ENCODE measurements at places on chromosomes 6 and 20. TPM values are rescaled to one million over a fixed set of nuclear protein-coding genes. Genes with fewer than 3 reads are reported as not detected.

- DNase-seq = no peak
These were observed 26.2 kb downstream of the DEFB114 start for GRCh38 chr6:49937811-49938210.

- no peak for DNase-seq
These were observed 1.2 kb upstream of the RBM38 start for GRCh38 chr20:57389695-57390603.

DNA sequence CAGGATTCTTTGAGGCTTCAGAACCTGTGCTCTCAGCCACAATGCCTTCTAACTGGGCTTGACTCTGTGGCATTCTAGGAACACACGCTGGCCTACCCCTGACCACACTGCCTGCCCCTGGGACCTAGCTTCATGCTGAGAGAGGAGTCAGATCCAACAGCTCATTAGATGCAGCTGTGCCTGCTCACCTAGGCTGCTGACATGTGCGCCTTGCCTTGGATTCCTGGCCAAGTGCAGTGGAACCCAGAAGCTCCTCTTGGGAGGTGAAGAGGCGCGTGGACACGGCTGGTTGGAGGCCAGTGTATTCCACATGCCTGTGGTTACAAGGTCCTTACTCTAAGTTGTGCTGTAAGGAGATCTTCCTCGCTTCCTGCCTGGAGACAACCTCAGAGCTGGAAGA lies 24.7 kb upstream of the KCNK16 start:
- DNase-seq = no peak

DNA sequence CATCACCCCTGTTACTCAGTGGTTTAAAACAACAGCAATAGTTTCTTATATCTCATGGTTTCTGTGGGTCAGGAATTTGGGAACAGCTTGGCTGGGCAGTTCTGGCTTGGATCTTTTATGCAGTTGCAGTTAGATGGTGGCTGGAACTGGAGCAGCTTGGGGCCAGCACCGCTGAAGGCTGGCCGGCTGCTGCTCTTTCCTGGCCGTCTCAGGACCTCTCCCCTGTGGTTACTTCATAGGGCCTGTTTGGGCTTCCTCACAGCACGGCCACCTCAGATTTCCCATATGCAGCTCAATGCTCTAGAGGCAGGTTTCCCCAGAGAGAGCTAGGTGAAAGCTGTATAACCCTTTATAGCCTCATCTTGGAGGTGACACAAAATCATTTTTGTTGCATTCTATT lies 15.6 kb downstream of the PKIG start:
- DNase-seq = no peak

- DNase-seq = no peak
These were observed 68.5 kb upstream of the SRSF6 start for GRCh38 chr20:43389211-43389610.

DNA sequence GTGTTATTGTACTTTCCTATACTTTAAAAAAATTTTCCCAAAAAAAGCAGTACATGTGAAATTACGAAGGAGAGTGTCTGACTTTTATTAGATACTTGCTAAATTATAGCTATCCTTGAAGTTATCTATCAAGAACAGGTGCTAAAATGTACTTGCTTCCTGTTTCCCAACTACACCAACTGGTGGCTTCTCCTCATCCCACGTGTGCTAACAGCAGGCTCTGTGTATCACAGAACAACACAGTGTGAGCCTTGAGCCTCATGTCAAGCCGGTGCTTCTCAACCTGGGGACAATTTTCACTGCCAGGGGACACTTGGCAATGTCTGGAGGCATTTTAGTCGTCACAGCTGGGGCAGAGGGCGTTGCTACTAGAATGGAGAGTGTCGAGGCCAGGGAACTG lies 36.2 kb upstream of the CDYL start:
- DNase-seq = no peak

- DNase-seq = no peak
These were observed 154.3 kb downstream of the NFATC2 start for GRCh38 chr20:51388227-51388626.

DNA sequence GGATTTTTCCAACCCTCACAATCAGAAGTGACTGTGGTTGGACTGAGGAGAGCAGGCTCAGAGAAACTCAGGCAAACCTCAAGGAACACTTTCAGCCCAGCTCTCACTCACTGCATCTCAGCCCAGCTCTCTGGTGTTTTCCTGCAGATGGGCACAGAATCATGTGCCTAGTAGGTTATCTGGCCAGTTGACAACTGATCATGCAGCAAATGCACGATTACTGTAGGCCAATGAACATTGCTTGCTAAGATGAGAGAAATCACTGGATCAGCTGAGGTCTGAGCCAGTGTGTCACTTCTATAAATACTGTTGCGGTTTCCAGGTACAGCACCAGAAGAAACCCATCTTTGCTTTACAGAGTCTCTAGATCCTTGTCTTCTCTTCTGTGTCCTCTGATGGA lies 540.5 kb downstream of the CD83 start:
- no peak for DNase-seq

DNA sequence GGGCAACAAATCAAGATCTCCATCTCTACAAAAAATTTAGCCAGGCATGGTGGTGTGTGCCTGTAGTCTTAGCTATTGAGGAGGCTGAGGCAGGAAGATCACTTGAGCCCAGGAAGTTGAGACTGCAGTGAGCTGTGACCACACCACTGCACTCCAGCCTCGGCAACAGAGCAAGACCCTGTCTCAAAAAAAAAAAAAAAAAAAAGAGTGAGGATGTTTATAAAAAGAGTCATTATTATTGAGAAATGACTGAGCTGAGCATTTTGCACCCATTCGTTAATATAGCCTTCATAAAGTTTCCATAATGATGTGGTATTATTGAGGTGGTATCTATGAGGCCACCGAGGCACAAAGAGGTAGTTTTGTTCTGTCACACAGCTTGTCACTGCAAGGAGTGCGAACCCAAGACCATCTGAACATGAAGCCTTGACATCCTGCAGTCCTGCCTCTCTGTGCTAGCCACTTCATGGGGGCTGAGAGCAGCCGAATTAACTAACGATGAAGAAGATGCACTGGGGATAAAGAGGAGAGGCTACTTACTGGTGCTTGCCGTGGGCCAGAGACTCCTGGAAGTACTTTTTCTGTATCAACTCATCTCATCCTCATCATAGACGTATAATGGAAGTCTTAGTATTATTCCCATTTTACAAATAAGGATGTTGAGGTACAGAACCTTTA lies 175.5 kb downstream of the BCAS1 start:
- DNase-seq = no peak

DNA sequence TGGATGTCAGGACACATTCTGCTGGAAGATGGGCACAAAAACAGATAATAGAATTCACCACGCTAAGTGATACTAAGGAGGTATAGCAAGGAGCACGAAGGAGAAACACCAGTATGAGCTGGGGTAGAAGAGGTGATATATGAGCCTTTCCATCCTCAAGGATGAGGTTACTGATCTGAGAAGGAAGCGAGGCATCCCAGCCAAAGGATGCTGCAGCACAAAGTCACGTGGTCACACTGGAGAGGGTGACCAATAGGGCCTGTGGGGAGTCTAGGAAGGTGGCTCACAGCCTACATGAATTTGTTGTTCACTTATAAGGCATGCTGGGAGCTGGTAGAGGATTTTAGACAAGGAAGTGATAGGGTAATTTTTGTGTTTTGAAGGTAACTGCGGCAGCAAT lies 1.4 kb downstream of the GINS1 start:
- DNase-seq = no peak

DNA sequence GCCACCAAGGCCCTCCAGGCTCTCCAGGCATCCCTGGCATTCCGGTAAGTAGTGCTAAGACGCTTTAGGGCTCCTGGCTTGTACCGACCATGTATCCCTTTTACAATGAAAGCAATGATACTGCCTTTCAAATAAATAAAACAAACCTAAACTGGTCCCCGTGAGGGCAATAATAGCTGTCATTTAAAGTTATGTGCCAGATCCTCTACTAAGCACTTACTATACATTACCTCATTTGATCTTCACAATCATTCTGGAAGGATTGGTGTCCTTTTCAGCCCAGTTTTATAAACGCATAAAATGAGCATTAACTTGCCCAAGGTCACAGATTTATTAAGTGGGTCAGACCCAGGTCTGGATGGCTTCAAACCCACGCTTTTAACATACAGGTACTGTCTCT lies 114.7 kb downstream of the COL9A1 start:
- no peak for DNase-seq

DNA sequence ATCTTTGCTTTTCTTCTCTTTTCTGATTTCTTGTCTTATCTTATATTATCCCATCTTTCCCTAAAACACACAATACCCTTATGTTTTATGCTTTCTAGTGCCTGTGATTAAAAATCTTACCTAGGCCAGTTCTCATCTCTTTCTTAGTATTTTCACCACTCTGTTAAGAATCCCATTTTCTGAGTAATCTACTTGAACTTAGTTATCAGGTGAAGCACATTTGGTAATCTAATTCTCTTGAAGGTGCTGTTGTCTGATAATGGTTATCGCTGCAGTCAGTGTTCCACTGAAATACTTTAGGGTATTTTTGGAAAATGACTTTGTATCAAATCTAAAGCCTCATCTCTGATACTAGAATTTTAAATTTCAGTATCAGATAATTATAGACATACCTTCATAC lies 192.5 kb upstream of the MAN1A1 start:
- DNase-seq = no peak

DNA sequence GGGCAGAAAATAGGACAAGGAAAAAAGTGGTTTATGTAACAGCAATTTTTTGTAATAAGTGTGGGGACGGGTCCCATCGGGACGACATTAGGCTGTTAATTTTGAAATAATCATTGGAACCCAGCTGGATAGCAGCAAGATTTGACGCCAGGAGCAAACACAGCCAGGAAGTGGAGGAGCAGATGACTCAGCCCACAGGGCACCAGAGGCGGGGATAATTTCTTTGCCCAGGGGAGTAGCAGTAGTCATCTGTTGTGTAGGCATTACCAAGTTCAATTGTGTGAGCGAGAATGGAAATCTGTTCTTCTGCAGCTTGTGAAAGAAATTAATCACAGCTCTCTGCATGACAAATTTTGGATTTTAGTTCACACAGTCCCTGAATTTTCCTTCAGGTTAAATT lies 22.6 kb upstream of the RIN2 start:
- peak; percentile 79 for DNase-seq

- no peak for DNase-seq
These were observed 161.2 kb downstream of the KLHL32 start for GRCh38 chr6:97085772-97086171.

DNA sequence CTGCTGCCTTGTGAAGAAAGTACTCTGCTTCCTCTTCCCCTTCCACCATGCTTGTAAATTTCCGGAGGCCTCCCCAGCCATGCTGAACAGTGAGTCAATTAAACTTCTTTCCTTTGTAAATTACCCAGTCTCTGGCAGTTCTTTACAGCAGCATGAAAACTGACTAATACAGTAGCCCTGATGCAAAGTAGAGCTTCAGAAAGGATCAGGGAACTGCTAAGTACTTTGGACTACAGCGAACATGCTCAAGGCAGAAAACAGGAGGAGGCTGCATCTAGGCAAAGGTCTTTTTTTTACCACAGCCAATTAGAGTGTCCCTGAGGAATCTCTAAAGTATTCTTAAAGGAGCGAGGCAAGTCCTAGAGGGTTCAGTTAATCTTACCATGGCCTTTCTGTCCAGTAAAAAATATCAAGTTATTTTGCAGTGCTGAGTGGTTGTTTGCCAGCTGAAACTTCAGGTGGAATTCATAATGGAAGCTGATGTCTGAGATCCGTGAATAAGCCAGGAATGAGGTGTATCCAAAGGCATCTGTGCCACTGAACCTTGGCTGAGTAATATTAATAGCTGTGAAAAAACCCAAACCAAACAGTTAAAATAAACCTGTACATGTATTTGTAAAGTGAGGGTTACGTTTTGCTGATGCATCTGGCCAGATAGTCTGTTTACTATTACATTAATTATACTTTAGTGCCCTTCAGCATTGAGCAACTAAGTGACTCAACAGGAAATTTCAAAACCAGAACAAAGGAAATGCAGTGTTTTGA lies 170.4 kb downstream of the PHF3 start:
- no peak for DNase-seq

DNA sequence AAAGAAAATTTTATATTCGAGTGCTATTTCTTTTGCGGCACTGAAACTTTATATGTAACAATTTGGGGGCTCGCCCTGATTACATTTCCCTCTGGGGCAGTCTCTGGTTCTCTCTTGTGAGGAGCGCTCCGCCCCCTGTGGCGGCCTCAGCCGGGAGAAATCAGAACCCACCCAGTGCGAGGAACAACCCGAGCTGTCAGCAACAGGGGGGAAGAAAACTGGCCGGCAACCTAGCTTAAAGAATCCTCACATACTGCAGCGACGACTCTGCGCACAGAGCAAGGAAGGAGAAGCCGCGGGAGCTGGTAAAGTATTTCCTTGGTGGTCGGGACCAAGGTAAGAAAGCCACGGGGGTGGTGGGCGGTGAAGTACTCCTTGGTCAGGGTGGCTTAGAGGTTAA lies 23.9 kb upstream of the SLC52A3 start:
- no peak for DNase-seq

DNA sequence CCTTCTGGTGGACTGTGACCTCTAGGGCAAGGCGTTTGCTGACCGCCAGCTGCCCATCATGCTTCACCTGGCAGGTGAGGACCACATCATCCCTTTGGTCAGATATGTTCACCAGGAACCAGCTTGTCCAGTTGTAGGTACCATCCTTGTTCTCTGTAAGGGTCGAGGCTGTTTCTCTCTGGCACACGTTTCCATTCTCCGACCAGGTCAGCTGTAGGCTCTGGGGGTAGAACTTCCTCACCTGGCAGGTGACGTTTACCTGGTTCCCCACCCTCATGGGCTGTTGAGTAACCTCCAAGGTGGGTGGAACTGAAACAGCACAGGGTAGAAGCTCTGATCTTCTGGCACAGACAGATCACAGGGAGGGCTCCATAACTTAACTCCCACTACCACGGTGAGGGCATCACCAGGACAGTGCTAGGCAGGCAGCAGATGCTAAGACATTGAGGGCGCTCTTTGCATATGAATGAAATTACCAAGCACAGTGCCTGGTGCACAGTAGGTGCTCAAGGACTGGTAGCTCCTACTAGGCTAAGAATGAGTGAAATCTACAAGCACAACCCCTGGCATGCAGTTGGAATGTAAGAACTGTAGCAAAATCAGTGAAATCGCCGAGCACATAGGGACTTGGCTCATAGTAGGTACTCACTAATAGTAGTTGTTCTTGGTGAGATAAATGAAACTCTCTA lies 15.6 kb upstream of the SIRPB1 start:
- DNase-seq = no peak

GRCh38 chr20:38926934-38927616 lies 858 bp downstream of the FAM83D start:
- no peak for DNase-seq

- no peak for DNase-seq
These were observed 521.2 kb upstream of the IMPG1 start for GRCh38 chr6:76593668-76594067.

- no peak for DNase-seq
These were observed 556 bp downstream of the PANK2 start for GRCh38 chr20:3889489-3890397.

- no peak for DNase-seq
These were observed 436.7 kb downstream of the RNF144B start for GRCh38 chr6:18823782-18824386.

- DNase-seq = no peak
These were observed 112.5 kb downstream of the WDR27 start for GRCh38 chr6:169589293-169589692.

Gene LGSN
- total RNA-seq = under 0.01 TPM

Gene FAM229B
- total RNA-seq = 5.1 TPM

Gene THBS2
- not detected for total RNA-seq

Gene PCK1
- not detected for total RNA-seq

Gene ERVFRD-1
- under 0.01 TPM for total RNA-seq

Gene FNDC1
- total RNA-seq = under 0.01 TPM

Gene IMPG1
- total RNA-seq = not detected
